ENCODE measurements at places on chromosomes 2 and 18. TPM values are rescaled to one million over a fixed set of nuclear protein-coding genes. Genes with fewer than 3 reads are reported as not detected.

DNA sequence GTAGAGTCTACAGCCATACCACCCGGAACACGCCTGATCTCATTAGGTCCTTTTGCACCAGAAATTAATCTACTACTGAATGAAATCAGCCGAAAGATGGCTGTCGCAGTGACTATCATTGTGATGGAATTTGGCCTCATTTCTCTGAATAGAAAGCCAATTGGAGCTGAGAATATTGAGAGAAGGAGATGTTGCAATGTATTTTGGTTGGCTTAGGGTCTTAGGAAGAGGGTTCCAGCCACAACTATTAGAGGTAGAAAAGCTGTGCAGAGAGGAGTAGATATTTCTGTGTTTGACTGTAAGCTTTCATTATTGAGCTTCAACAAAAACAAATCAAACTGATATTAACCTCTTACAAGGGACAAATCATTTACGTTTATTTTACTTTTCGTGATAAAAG is 98.1 kb downstream of the THSD7B start:
- H3K4me3 ChIP-seq = no peak overlapping the region
- no peak overlapping the region for H3K27ac ChIP-seq
- H3K4me1 ChIP-seq = no peaks in the 10 kb centered on the region
- no peak for DNase-seq
- H3K36me3 ChIP-seq = no peaks in the 10 kb centered on the region

GRCh38 chr2:238684362-238685326 is 163.2 kb upstream of the TWIST2 start:
- H3K4me1 ChIP-seq = no peaks in the 10 kb centered on the region
- no peak overlapping the region for H3K4me3 ChIP-seq
- no peaks in the 10 kb centered on the region for H3K27me3 ChIP-seq

- no peaks in the 10 kb centered on the region for H3K4me1 ChIP-seq
- peaks cover 13% of the 10 kb centered on the region for H3K27me3 ChIP-seq
- no peak overlapping the region for H3K4me3 ChIP-seq
- no peaks in the 10 kb centered on the region for H3K36me3 ChIP-seq
Measured at GRCh38 chr18:78006774-78007260, 757.2 kb downstream of the GALR1 start.

- peaks cover 9% of the 10 kb centered on the region for H3K27me3 ChIP-seq
- H3K4me3 ChIP-seq = no peak overlapping the region
- no peaks in the 10 kb centered on the region for H3K36me3 ChIP-seq
Measured at GRCh38 chr2:120401275-120402066, 55.5 kb downstream of the INHBB start.

- H3K4me3 ChIP-seq = no peak overlapping the region
- H3K27me3 ChIP-seq = no peaks in the 10 kb centered on the region
- peaks cover 25% of the 10 kb centered on the region for H3K4me1 ChIP-seq
- DNase-seq = no peak
Measured at GRCh38 chr2:33090553-33091134, 143.9 kb downstream of the LTBP1 start.

- H3K27me3 ChIP-seq = no peaks in the 10 kb centered on the region
- H3K4me1 ChIP-seq = peaks cover 36% of the 10 kb centered on the region
- peak overlapping the region; percentile 83 for H3K27ac ChIP-seq
- peaks cover 20% of the 10 kb centered on the region for H3K36me3 ChIP-seq
- no peak overlapping the region for H3K4me3 ChIP-seq
Measured at GRCh38 chr2:218282173-218282991, 9.9 kb downstream of the TMBIM1 start.

GRCh38 chr2:39234754-39235153 is 9.0 kb downstream of the CDKL4 start:
- no peaks in the 10 kb centered on the region for H3K27me3 ChIP-seq
- no peak overlapping the region for H3K4me3 ChIP-seq
- no peaks in the 10 kb centered on the region for H3K36me3 ChIP-seq
- H3K27ac ChIP-seq = no peak overlapping the region
- no peaks in the 10 kb centered on the region for H3K4me1 ChIP-seq

- DNase-seq = no peak
- no peak overlapping the region for H3K4me3 ChIP-seq
- no peaks in the 10 kb centered on the region for H3K36me3 ChIP-seq
- no peak overlapping the region for H3K27ac ChIP-seq
Measured at GRCh38 chr18:54392543-54393023, 34.9 kb downstream of the C18orf54 start.

DNA sequence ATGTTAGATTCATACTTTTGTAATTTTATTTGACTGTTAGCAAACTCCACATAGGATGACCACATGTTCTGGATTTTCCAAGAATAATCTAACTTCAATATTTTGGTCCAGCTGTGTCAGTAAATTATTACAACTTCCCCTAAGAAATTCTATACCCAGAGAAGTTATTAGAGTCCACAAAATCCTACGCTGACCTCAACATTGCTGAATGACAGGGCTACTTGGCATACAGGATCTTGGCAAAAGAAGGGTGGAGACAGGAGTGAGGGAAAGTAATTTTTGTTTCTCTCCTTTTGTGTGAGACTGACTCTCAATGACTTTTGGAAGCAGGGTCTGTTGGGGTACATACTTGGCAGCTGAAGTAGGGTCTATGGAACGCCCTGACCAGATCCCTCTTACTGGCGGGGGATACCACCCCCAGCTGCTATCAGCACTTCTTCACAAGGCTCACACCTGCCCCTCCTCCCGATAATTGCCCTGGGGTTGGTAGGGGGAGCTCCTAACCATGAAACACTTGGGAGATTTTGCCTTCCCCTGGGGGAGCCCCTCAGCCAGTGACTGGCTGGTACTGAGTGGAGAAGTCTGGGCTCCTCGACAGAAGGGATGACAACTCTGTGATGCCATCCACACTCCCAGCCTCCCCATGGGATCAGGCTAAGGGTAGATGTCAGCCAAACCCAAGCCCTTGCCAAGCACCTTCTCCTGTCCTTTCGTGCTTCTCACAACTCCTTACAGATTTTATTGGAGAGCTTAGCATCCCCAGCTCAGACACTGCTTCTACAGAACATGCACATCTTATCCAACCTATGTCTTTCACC is 110.6 kb upstream of the FHL2 start:
- no peaks in the 10 kb centered on the region for H3K27me3 ChIP-seq
- no peaks in the 10 kb centered on the region for H3K4me1 ChIP-seq
- DNase-seq = no peak
- H3K27ac ChIP-seq = no peak overlapping the region
- no peak overlapping the region for H3K4me3 ChIP-seq

DNA sequence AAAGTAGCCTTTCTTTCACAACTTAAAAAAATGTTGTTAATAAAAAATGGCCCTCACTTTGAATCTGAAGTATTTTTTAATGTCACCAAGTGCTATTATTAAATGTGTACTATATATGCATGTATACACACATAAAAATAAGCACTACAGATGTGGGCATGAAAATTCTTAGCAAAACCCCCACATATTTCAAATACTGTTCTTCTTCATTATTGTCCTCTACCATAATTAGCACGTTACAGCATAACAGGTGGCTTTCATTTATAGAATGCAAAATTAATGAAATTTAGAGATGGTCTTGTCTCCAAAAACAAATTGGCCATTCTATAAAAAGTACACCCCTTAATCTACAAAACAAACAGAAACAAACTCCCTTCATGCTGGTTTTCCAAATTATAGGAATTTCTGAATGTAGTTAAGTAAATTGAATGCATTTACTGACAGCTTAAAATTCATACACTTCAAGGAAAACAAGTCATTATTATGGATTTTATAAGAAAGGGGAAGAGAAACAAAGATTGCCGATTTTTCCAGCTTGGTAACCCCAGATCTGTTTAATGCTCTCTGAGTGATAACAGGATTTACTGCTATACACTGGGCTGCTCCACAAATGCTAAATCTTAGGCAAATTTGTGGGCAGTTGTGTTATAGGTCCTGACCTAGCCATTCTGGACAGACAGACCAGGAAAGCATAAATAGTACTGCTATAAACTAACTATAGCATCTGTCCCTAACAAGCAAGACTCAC is 67.2 kb downstream of the SPRED2 start:
- no peak overlapping the region for H3K27ac ChIP-seq
- DNase-seq = no peak
- no peak overlapping the region for H3K4me3 ChIP-seq

The RAB17 gene
- total RNA-seq = 48.0 TPM

The EMX1 gene
- not detected for total RNA-seq

The LRRTM4 gene
- 9.2 TPM for total RNA-seq

The SERPINB5 gene
- 0.92 TPM for total RNA-seq

The KYNU gene
- total RNA-seq = 15.5 TPM
